Memory B cell (primary cell): ENCODE measurements at places on chromosomes 12 and 14.

DNA sequence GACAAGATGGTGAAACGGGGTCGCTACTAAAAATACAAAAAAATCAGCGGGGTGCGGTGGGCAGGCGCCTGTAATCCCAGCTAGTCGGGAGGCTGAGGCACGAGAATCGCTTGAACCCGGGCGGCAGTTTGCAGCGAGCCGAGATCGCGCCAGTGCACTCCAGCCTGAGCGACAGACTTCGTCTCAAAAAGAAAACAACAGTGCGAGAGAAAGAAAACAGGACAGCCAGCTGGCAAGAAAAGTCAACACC, 633 bp upstream of the RNU4-2 start:
- no peak for DNase-seq

DNA sequence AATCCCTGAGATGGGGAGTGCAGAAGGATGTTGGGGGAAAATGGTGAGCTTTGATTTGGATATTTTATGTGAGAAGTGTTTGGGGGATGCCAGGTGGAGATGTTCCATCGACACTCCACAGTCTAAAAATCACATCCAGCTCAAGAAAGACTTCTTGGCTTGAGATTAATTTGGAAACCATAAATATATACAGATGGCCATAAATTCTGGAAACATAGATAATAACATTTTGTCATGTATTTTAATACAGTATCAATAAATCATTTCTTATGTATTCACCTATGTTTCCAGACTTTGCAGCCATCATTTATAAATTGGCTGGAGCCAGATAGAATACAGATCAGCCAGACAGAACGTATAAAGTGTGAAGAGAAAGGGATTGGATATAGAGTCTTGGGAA, 245.5 kb upstream of the DDHD1 start:
- no peak for DNase-seq

DNA sequence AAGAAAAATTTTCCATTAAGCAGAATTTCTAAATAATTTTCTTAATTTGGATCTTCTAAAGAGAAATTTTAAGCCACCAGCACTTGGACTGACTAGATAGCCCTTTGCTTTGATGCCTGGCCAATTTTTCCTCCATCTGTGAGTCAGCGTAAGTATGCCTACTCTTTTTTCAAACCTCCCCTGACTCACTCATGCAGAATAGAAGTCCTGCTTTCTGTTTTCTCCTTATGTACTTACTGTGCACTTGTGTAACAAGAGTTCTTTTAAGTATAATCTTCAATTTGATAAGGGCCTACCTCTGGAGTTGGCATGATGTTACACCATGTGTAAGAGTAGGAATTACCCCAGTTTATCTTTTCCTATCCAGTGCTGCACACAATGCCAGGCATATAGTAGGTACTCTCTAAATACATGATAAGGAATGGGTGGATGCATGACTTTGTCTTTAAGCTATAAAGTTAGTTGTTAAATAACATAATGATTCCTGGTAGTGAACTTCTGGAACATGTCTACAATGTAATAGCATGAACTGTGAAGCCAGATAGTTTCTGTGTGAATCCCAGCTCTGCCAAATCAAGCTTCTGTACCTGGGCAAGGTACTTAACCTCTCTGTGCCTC, 329.6 kb downstream of the TMTC2 start:
- no peak for DNase-seq

- no peak for DNase-seq
Measured at GRCh38 chr12:29509503-29509902, 12.0 kb upstream of the OVCH1 start.

DNA sequence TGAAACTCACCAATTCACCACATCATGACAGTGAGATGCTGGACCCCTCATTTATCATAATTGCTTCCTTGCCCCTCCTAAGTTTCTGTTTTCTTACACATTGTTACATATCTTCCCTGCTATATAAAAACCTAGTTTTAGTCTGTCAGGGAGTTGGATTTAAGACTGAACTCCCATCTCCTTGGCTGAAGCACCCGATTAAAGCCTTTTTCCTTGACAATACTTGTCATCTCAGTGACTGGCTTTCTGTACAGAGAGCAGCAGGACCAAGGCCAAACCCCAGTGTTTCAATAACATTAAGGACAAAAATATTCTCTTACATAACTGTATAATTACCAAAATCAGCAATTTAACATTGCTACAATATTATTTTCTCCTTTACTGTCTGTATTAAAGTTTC, 928.4 kb downstream of the TMTC2 start:
- DNase-seq = no peak

GRCh38 chr12:110312581-110313360, 31.7 kb downstream of the ATP2A2 start:
- DNase-seq = no peak

DNA sequence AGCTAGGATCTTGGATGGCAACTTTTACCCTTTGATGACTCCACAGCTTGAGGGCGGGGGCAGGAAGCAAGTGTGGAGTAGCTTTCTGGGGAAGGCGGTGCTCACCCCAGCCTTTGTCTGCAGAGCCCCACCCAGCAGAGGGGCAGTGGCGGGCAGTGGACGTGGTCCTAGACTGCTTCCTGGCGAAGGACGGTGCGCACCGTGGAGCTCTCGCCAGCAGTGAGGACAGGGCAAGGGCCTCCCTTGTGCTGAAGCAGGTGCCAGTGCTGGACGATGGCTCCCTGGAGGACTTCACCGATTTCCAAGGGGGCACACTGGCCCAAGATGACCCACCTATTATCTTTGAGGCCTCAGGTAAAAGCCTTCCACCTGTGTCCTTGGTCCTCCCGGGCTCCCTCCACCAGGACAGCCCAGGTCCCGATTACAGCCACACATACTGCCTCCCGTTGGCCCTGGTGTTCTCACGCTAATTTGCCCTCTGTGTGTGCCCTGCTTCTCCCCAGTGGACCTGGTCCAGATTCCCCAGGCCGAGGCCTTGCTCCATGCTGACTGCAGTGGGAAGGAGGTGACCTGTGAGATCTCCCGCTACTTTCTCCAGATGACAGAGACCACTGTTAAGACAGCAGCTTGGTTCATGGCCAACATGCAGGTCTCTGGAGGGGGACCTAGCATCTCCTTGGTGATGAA, 1.2 kb downstream of the TAPBPL start:
- DNase-seq = no peak

DNA sequence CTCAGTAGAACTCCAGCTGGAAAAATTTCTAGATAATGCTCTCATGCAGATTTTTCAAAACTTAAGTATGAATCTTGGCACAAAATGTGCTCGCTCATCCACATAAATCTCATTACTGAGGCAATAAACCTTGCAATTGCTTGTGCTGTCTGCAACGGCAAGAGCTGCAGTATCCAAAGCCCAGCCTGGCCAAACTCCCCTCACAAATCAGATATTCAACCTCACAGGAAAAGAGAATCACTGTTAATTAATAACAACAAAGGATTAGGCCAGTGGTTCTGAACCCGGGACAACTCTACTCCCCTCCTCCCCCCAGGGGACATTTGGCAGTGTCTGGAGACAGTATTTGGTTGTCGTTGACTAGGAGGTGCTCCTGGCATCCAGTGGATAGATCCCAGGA, 19.2 kb upstream of the CORO1C start:
- no peak for DNase-seq

GRCh38 chr14:65729566-65729965, 317.0 kb downstream of the FUT8 start:
- DNase-seq = no peak

DNA sequence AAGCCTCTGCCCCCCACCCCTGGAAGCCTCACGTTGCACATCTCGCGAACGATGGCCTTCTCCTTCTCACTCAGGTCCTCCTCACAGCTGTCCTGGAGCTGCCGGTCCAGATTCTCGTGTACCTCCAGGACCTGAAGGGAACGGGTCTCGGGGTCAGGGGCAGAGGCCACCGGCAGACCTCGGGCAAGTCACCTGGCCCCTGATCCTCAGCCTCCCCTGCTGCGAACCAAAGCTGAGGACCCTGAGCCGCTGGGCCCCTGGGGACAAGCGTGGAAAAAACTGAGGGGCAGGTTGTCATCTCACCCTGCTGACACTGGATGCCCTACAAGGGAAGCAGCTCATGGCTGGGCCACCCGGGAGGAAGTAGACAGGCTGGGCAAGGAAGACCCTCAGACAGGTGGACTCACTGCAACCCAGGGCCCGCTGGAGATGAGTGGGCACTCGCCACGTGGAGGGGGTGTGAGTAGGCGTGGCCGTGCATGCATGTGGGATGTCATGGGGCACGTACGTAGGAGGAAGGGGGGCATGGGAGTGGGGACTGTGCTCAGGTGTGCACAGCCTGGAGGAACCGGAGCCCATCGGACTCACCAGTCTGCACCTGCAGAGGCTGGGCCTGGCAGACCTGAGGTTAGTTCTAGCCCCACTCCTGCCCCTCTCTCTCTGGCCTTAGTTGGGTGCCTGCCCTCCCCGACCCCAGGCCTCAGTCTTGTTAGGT, 35.1 kb downstream of the CCNK start:
- DNase-seq = no peak

- DNase-seq = no peak
Measured at GRCh38 chr14:95189367-95190132, 32.2 kb upstream of the DICER1 start.

GRCh38 chr12:2805143-2805520, 7.3 kb upstream of the ITFG2 start:
- no peak for DNase-seq

DNA sequence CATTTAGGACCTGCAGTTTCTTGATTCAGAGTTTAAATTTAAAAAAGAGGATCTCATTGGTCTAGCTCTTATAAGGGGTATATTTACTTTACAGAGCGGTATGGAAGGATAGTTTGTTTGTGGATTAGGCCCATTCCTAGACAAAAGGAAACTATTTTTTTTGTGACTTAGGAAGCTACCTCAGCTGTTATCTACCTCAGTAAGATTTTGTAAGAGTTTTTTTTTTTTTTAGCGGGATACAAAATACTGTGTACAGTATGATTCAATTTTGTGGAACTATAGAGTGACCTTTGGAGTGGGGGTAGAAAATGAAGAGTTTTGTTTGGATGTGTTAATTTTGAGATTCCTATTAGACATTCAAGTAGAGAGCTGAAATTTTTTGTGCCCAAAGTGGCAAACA, 104.6 kb upstream of the ATF1 start:
- no peak for DNase-seq

- no peak for DNase-seq
Measured at GRCh38 chr14:78308079-78308478, 137.9 kb downstream of the NRXN3 start.

- no peak for DNase-seq
Measured at GRCh38 chr12:107435072-107435471, 250.5 kb upstream of the PWP1 start.

GRCh38 chr12:123384318-123384993, 524 bp downstream of the KMT5A start:
- DNase-seq = no peak
